ENCODE measurements at places on chromosomes 2 and 18. TPM values are rescaled to one million over a fixed set of nuclear protein-coding genes. Genes with fewer than 3 reads are reported as not detected.

LYPD6B gene
- not detected for total RNA-seq

IL1R2 gene
- 10.0 TPM for total RNA-seq

DUSP2 gene
- 3.0 TPM for total RNA-seq

PTPRN gene
- total RNA-seq, result 8.8 TPM

MOGAT1 gene
- total RNA-seq, result not detected

GORASP2 gene
- 51.4 TPM for total RNA-seq

DCC gene
- total RNA-seq, result 0.81 TPM

ST6GAL2 gene
- total RNA-seq, result 0.83 TPM

C2orf78 gene
- not detected for total RNA-seq

KCNE4 gene
- 13.8 TPM for total RNA-seq

GRCh38 chr2:105867587-105867986, 122.9 kb downstream of the NCK2 start:
- H3K27ac ChIP-seq, result no peak overlapping the region
- H3K4me1 ChIP-seq, result peaks cover 28% of the 10 kb centered on the region
- DNase-seq, result no peak
- H3K4me3 ChIP-seq, result no peak overlapping the region
- H3K36me3 ChIP-seq, result no peaks in the 10 kb centered on the region

GRCh38 chr2:231371430-231372054, 24.0 kb upstream of the B3GNT7 start:
- H3K27ac ChIP-seq, result no peak overlapping the region
- no peaks in the 10 kb centered on the region for H3K4me1 ChIP-seq
- H3K36me3 ChIP-seq, result peaks cover 3% of the 10 kb centered on the region
- no peak for DNase-seq

GRCh38 chr2:1427086-1427485, 13.8 kb downstream of the TPO start:
- DNase-seq, result no peak
- no peaks in the 10 kb centered on the region for H3K4me1 ChIP-seq
- no peaks in the 10 kb centered on the region for H3K27me3 ChIP-seq
- H3K36me3 ChIP-seq, result no peaks in the 10 kb centered on the region
- no peak overlapping the region for H3K4me3 ChIP-seq

DNA sequence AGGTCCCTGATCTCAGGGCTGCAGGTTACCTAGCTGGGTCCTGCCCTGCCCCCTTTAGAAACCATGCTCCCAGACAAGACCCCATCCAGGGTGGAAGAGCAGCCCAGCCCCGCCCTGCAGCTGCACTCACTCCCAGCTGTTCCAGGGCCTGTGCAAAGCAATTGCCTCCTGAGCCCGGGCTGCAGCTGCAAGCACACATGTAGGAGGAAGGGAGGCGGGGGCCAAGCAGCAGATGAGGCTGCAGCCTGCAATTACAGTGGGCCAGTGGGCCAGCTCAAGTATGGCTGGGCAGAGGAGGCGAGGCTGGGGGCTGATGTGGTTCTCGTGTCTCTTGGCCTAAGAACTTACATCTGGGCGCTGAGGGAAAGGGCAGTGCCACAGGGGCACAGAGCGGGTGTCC, 65.4 kb upstream of the TUBA3E start:
- no peak overlapping the region for H3K4me3 ChIP-seq
- H3K27me3 ChIP-seq, result no peaks in the 10 kb centered on the region
- no peaks in the 10 kb centered on the region for H3K4me1 ChIP-seq
- H3K36me3 ChIP-seq, result no peaks in the 10 kb centered on the region
- no peak for DNase-seq
- no peak overlapping the region for H3K27ac ChIP-seq

- peaks cover 9% of the 10 kb centered on the region for H3K36me3 ChIP-seq
- H3K4me3 ChIP-seq, result no peak overlapping the region
- H3K27ac ChIP-seq, result no peak overlapping the region
- no peaks in the 10 kb centered on the region for H3K27me3 ChIP-seq
- H3K4me1 ChIP-seq, result no peaks in the 10 kb centered on the region
- DNase-seq, result no peak
These were observed 72.2 kb upstream of the TMEM87B start for GRCh38 chr2:111982822-111983221.

- no peaks in the 10 kb centered on the region for H3K4me1 ChIP-seq
- H3K27ac ChIP-seq, result no peak overlapping the region
These were observed 67.8 kb downstream of the DIPK1C start for GRCh38 chr18:74389171-74389927.

- no peaks in the 10 kb centered on the region for H3K4me1 ChIP-seq
- no peaks in the 10 kb centered on the region for H3K36me3 ChIP-seq
- H3K4me3 ChIP-seq, result no peak overlapping the region
- no peaks in the 10 kb centered on the region for H3K27me3 ChIP-seq
- no peak for DNase-seq
These were observed 182.7 kb downstream of the RPIA start for GRCh38 chr2:88874063-88874657.

GRCh38 chr2:8606649-8607550, 75.0 kb upstream of the ID2 start:
- no peak for DNase-seq
- H3K36me3 ChIP-seq, result no peaks in the 10 kb centered on the region
- no peak overlapping the region for H3K4me3 ChIP-seq
- no peaks in the 10 kb centered on the region for H3K27me3 ChIP-seq

GRCh38 chr2:73532381-73532780, 109.8 kb downstream of the NAT8 start:
- H3K27ac ChIP-seq, result no peak overlapping the region
- H3K4me3 ChIP-seq, result no peak overlapping the region
- no peaks in the 10 kb centered on the region for H3K36me3 ChIP-seq
- no peaks in the 10 kb centered on the region for H3K27me3 ChIP-seq

DNA sequence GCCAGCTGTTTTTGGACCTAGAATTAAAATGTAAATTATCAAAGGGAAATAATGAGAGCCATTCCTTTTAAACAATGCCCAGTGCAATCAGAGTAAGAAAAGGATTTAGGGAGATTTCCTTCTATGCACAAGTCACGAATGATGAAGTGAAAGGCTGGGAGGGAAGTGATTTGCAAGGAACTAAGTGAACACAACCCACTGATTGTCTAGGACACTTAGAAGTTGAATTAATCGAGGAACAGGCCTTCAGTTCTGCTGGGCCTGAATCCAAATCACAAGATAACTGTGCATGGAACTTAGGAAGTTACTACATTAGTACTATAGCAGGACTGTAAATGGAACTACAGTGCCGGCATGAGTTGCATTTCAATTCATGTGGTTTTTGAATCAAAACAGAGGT, 17.7 kb downstream of the MAP2 start:
- no peaks in the 10 kb centered on the region for H3K4me1 ChIP-seq
- H3K4me3 ChIP-seq, result no peak overlapping the region
- H3K27me3 ChIP-seq, result no peaks in the 10 kb centered on the region
- DNase-seq, result no peak
- H3K36me3 ChIP-seq, result no peaks in the 10 kb centered on the region
- H3K27ac ChIP-seq, result no peak overlapping the region

DNA sequence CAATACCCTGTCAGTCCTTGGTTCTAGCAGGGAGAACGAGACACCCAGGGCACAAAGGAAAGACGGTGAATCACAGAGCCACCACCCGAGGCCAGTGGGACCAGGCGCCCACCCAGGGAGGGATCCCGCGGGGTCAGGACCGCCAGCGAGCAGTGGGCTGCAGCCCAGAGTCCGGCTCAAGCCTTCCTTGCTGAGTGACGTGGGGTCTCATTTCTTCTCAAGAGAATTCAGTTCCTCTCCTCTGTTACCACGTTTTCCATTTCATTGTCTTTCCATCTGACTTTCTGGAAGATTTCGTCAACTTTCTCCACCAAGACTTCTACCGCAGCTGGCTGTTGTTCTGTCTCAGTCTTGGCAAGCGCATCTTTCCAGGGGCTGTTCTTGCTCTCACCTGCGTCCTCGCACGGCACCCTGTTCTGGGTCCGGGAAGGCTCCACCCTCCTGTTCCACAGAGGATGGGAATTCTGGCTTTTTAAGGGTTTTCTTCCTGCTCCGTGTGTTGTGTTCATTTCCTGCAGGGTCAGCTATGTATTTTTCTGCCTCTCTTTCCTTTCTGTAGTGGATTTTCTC, 248.6 kb downstream of the NDUFA10 start:
- H3K4me3 ChIP-seq, result no peak overlapping the region
- H3K4me1 ChIP-seq, result no peaks in the 10 kb centered on the region
- no peaks in the 10 kb centered on the region for H3K36me3 ChIP-seq
- peak; percentile 39 for DNase-seq
- H3K27ac ChIP-seq, result no peak overlapping the region

DNA sequence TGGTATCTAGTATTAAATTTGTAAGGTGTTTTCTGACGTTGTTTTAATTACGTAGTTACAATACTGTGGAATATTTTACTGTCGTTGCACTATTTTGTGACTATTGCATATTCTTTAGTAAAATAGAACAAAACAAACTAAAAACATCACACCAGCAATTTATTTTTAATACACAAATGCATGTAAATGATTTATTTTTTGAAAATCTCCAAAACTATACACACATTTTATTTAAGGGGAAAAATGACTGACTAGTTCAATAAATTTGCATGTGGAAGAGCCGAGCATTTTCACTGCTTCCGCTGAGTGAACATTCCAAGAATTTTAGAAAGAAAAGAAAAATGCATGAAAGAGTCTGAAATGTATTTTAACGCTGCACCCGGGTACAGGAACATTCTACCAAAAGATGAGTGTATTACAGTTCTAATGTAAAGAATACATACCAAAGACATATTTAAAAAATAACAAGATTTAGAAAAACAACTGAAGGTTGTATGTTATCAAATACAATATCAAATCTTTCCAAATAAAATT, 257.7 kb downstream of the MEIS1 start:
- peak overlapping the region; percentile 44 for H3K4me3 ChIP-seq
- H3K27me3 ChIP-seq, result no peaks in the 10 kb centered on the region
- H3K36me3 ChIP-seq, result no peaks in the 10 kb centered on the region
- DNase-seq, result no peak
- peaks cover 27% of the 10 kb centered on the region for H3K4me1 ChIP-seq
- peak overlapping the region; percentile 83 for H3K27ac ChIP-seq

GRCh38 chr18:26863122-26863879, 2.2 kb downstream of the AQP4 start:
- peak overlapping the region; percentile 47 for H3K4me3 ChIP-seq
- no peak overlapping the region for H3K27ac ChIP-seq
- no peaks in the 10 kb centered on the region for H3K36me3 ChIP-seq
- no peaks in the 10 kb centered on the region for H3K27me3 ChIP-seq

DNA sequence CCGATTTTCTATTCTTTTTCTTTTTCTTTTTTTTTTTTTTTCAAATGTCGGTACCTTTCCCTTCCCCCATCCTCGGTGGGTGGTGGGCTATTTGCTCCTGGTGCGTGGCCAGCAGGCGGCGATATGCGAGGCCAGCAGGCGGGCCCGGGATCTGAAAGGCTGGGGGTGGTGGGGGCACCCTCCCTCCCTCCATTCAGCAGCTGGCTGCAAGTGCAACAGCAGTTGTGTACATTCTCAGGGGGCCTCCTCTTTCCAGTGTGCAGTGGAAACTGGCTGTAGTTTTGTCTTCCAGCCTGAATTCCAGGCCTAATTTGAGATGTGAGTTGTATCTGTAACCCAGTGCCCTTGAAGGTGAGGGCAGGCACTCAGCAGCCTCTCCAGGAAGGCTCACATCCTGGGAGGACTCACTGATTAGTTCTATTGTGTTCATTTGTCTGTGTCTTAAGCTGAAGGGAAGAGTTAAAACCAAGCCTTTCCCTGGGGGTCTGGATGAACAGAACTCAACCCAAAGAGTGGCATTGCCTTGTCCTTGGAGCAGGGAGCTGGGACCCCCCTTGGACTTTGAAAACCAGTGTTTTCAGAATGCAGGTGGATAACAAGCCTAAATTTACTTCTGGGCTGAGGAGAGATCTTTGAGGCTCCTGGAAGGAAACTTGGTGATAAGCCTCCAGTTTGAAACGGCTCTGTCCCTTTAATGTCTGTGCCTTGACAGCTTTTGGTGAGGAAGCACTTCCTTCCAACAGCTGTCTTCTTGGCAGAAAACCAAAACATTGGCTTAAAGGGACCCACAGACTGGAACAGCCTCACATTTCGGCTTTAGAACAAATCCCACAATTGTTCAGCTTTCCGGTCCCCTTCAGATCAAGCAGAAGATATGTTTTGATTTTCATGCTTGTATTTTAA, 3.3 kb downstream of the MYCN start:
- H3K27ac ChIP-seq, result no peak overlapping the region
- no peak overlapping the region for H3K4me3 ChIP-seq
- H3K36me3 ChIP-seq, result no peaks in the 10 kb centered on the region
- DNase-seq, result no peak

- H3K36me3 ChIP-seq, result no peaks in the 10 kb centered on the region
- H3K27me3 ChIP-seq, result no peaks in the 10 kb centered on the region
- no peak overlapping the region for H3K27ac ChIP-seq
- no peaks in the 10 kb centered on the region for H3K4me1 ChIP-seq
These were observed 231.9 kb upstream of the RAB6C start for GRCh38 chr2:129747500-129748125.

DNA sequence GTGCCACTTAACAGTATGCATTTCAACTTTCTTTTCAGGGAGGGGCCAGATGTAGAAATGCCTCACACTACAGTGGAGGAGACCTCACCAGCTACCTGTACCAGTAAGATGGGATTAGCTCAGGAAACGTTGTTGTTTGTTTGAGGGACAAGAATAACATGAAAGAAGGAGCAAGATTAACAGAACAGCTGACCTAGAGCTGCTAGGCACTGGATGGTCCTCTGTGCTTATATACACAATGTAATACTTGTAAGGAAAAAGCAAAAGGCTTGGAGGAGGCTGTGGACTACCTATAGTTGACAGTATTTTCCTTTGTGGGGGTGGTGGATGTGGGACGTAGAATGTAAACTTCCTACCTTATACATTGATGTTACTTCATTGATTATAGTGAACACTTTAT, 154.4 kb downstream of the FMNL2 start:
- no peak overlapping the region for H3K27ac ChIP-seq
- H3K27me3 ChIP-seq, result no peaks in the 10 kb centered on the region
- H3K4me1 ChIP-seq, result peaks cover 18% of the 10 kb centered on the region
- H3K4me3 ChIP-seq, result no peak overlapping the region

- H3K4me3 ChIP-seq, result no peak overlapping the region
- H3K4me1 ChIP-seq, result no peaks in the 10 kb centered on the region
- H3K36me3 ChIP-seq, result no peaks in the 10 kb centered on the region
- no peak for DNase-seq
- no peak overlapping the region for H3K27ac ChIP-seq
These were observed 238.7 kb upstream of the SALL3 start for GRCh38 chr18:78740876-78741275.

- H3K27ac ChIP-seq, result no peak overlapping the region
- no peaks in the 10 kb centered on the region for H3K27me3 ChIP-seq
- no peak overlapping the region for H3K4me3 ChIP-seq
- DNase-seq, result no peak
- H3K36me3 ChIP-seq, result no peaks in the 10 kb centered on the region
These were observed 93.5 kb upstream of the MAPRE2 start for GRCh38 chr18:34947711-34948125.

- H3K36me3 ChIP-seq, result no peaks in the 10 kb centered on the region
- no peak overlapping the region for H3K27ac ChIP-seq
- H3K27me3 ChIP-seq, result no peaks in the 10 kb centered on the region
- no peak for DNase-seq
These were observed 92.0 kb upstream of the BCL2L11 start for GRCh38 chr2:111028720-111029119.

All from sigmoid colon (tissue), 7 donors.